ENCODE measurements at places on chromosomes 3 and 15.

- no peak for DNase-seq
Measured at GRCh38 chr3:194225988-194226663, 90.2 kb downstream of the HES1 start.

GRCh38 chr3:87145553-87145952 lies 81.6 kb upstream of the CHMP2B start:
- DNase-seq = peak; percentile 44

- DNase-seq = no peak
Measured at GRCh38 chr3:37859908-37860199, 1.8 kb upstream of the CTDSPL start.

DNA sequence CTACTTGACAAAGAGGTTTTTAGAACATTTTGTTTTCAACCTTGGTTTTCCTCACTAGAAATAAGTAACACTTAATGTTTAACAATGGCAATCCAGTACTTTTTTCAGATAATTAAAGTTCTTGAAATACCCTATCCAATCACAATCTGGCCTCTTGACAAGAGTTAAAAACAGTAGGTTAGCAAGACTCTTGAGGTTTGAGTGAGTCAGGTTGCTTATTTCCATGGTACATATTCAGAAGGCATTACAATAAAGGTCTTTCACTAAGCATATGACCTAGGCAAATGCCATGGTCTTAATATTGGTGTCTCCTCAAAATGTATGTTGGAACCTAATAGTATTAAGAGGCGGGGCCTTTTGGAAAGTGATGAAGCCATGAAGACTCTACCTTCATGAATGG lies 5.6 kb downstream of the SUCNR1 start:
- DNase-seq = no peak

DNA sequence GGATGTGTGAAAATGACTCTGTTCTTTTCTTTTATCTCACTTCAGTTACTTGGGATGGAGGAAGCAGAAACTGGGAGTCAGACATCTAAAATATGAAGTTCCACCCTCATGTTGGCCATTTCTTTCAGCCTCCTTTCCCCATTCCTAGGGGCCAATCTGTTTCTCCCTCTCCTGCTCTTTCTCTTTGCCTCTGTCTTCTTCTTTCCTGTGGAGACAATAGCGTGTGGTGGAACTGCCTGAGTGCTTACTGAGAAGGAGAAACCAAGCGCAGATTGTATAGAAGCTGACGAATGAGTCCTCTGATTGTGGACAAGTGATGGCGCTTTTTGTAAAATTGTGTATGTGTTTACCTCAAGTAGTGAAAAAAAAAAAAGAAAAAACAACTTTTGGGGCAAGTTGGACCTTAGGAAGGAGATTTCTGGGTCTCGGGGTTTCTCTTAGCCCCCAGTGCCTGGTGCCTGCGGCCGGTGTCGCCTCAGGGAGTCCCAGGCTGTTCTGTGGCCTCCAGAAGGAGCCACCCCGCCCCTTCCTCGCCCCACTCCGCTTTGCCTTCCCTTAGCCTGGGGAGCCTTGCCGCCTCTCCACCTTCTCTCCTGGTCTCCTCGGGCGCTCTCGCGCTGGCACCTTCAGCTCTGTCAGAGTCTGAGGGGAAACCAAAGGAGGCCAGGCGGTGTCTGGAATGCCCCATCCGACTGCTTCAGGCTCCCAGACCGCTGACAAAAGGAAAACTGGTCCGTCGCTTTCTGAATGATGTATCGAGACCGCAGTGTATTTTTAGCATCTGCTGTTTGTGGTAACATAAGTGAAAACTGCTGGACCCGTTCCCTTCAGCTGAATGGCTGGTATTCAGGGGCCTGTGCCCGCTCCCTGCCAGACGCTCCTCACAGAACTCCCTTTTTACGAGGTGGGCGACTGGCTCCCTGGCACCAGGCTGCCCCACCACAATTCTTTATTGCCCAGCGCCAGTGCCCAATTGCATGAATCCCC lies 30.1 kb downstream of the SCG5 start:
- DNase-seq = no peak

DNA sequence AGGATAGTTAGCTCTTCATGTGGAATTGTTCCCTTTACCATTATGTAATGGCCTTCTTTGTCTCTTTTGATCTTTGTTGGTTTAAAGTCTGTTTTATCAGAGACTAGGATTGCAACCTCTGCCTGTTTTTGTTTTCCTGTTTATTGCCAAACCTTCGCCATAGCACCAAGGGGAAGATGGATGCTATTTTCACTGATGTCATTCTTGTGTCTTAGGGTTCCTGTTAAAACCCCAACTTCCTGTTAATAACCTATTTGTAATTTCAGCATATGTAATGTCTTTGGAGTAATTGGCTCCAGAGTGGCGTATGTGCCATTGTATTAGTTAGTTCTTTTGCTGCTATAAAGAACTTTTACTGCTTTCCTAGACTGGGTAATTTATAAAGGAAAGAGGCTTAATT lies 10.8 kb downstream of the SAMMSON start:
- DNase-seq = no peak

GRCh38 chr3:103894162-103894822 lies 1459.5 kb downstream of the ZPLD1 start:
- DNase-seq = no peak

- DNase-seq = no peak
Measured at GRCh38 chr3:11618904-11619303, 24.8 kb downstream of the VGLL4 start.

GRCh38 chr3:196237203-196237602 lies 20.9 kb downstream of the SLC51A start:
- DNase-seq = no peak

Data from hematopoietic multipotent progenitor cell treated with erythropoietin and hydrocortisone succinate and interleukin-3 and kit ligand, for 8 days (in vitro differentiated cells).